ENCODE measurements at places on chromosomes 12 and 14.

DNA sequence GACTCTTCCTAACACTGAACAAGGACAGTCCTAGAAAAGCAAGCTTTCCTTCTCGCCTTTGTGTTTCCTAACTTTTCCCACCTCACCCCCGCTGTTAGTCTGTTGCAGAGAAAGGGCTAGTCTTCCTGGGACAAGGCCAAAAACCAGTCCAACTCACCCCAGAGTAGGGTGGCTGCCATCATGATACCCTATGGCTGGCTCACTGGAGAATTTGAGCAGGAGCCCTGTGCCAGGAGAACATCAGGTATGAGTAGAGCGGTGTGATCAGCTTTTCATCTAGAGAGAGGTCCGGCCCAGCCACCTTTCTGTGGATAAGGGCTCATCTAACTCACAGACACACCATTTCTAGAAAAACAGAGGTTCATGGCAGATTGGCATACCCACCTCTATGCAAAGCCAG lies 16.7 kb upstream of the ZFP36L1 start:
- no peak for DNase-seq

- DNase-seq: no peak
Observed at GRCh38 chr14:24377657-24378056, 9.7 kb downstream of the NFATC4 start.

DNA sequence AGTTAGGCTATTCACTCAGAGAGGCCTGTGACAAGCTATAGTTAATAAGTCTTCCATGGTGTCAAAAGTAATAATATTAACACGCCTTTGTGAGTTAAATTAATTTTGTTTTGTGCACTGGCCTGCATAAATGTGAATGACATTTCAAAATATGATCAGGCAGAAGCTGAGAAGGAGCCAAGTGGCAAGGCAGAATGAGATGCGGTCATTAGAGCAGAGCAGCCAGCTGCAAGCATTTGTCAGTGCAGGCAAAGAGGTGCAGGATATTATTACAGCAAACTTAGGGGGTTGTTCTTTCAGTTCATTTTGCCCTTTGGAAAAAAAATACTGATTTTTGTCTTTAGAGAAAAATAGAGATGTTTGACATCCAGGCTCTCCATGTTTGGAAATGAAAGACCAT lies 364.5 kb downstream of the PAWR start:
- no peak for DNase-seq

- DNase-seq: no peak
Observed at GRCh38 chr12:107635139-107635538, 50.5 kb upstream of the PWP1 start.

GRCh38 chr12:68972595-68972994 lies 39.6 kb upstream of the CPM start:
- DNase-seq: no peak

DNA sequence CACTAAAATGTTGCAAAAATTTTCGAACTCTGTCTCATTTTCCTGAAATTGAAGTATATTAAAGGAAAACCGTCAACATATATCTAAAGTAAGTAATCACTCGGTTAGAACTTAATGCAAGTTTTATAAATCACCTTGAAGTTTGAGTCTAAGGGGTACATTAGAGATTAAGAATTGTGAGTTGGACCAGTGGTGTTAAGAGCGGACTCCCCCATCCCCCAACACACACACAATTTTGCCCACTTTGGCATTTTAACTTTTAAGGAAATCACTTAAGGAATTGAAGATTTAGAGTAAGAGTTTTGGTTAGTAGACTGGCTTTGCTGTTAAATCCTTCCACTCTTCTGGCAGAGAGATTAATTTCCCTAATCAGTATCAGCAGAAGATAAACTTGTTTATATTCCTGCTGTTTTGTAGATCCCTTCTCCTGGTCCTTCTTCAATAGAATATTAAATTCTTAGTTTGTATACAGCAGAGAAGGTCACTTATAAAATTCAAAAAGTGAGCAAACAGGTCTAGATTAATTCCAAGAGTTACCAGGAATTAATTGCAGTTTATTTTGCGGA lies 1.5 kb downstream of the HIF1A start:
- peak; percentile 8 for DNase-seq

GRCh38 chr12:6613776-6614512 lies 6.8 kb upstream of the CHD4 start:
- peak; percentile 98 for DNase-seq

DNA sequence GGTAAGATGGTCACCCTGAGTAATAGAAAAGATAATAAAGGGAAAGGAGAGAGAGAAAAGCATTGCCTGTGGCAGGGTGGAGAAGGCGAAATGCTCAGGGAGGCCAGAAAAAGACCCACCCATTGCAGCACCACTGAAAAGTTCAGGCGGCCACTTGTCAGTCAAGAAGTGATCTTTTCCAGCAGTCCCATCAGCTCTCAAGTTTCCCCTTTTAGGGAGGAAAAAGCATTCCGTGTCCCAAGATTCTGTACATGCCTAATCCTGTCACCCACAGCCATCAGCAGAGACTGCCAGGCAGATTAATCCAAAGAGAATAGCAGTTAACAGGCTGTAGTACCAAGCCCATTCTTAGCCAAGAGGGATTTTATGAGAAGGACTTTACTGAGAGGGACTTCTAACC lies 11.9 kb downstream of the SLC38A1 start:
- DNase-seq: no peak

DNA sequence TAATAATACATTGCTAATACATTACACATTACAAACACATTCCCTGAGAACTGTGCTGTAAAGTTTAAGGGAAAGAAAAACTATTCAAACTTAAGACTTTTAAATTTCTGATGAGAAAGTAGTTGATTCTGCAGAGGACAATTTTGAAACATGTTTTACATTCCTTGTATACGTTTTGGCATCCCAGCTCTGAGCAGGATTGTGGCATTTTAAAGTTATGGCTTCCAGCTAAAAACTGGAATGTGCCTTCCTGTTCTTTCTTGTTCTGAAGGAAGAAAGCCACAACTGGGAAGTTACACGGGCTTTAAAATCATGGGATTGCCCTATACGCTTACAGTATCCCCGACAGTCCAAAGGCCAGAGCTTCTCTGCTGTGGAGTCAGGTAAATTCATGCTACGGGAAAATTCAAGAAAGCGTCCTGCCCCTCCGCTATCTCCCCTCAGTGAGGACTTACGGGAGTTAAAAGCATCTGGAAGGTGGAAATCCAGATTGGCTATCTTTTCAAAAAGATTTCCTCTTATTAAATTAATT lies 10.8 kb upstream of the KLHL42 start:
- no peak for DNase-seq

DNA sequence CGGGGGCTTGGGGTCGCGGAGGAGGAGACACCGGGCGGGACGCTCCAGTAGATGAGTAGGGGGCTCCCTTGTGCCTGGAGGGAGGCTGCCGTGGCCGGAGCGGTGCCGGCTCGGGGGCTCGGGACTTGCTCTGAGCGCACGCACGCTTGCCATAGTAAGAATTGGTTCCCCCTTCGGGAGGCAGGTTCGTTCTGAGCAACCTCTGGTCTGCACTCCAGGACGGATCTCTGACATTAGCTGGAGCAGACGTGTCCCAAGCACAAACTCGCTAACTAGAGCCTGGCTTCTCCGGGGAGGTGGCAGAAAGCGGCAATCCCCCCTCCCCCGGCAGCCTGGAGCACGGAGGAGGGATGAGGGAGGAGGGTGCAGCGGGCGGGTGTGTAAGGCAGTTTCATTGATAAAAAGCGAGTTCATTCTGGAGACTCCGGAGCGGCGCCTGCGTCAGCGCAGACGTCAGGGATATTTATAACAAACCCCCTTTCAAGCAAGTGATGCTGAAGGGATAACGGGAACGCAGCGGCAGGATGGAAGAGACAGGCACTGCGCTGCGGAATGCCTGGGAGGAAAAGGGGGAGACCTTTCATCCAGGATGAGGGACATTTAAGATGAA lies 630 bp downstream of the FOS start:
- DNase-seq: peak; percentile 62

DNA sequence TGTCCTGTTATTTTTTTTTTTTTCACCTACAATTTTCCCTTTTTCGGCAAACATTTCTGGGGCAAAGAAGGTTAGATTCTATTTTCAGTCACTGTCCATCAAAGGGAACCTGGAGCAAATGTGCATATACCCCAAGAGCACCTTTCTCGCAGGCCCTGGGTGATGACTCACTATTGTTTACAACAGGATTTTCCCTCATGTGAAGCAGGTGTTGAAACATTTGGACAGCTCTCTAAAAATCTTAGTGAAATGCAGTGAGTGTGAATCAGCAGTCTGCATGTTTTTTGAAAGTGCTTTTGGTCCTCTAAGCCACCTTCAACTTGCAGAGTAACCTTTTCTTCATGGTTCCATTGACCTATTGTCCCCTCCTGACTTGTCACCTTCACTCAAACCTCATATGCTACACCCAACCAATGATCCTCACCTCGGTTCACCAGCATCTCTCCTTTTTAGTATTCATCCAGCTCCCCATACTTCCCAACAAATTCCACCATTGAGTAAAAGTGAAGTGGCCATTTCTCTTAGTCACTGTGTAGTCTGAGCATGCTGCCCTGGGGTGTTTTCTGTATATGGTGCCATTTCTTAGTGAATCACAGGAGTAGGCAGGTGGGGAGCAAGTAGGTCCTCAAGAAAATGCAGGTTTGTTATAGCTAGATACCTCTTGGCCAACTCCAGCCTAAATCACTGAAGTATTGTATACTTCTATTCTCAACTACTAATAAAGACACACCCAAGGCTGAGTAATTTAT lies 260.2 kb downstream of the BMP4 start:
- no peak for DNase-seq
